ENCODE measurements at places on chromosomes 2 and 18. TPM values are rescaled to one million over a fixed set of nuclear protein-coding genes. Genes with fewer than 3 reads are reported as not detected.

GRCh38 chr2:177338177-177338721, 54.3 kb upstream of the AGPS start:
- DNase-seq = no peak

GRCh38 chr2:205527801-205528200, 154.5 kb upstream of the NRP2 start:
- no peak for DNase-seq

GRCh38 chr18:58788971-58789875, 75.5 kb upstream of the ZNF532 start:
- no peak for DNase-seq

DNA sequence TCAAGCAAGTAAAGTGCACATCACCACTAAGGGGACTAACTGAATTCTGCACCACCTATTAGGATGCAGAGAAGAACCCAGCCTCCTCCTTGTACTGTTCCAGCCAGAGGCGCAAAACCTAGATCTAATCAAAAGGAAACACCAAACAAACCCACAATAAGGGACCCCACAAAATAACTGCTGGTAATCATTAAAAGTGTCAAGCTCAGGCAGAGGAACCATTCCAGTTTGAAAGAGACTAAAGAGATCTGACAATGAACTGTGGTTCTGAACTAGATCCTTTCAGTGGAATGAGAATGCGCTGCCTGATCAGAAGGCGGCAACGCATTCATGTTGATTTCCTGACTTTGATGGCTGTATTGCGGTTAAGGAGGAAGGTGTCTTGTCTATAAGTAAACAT, 16.8 kb downstream of the HDLBP start:
- no peak for DNase-seq

GRCh38 chr18:62586781-62587487, 64.1 kb downstream of the ZCCHC2 start:
- DNase-seq = no peak

GRCh38 chr2:241925821-241926441, 56.4 kb downstream of the RTP5 start:
- no peak for DNase-seq

DNA sequence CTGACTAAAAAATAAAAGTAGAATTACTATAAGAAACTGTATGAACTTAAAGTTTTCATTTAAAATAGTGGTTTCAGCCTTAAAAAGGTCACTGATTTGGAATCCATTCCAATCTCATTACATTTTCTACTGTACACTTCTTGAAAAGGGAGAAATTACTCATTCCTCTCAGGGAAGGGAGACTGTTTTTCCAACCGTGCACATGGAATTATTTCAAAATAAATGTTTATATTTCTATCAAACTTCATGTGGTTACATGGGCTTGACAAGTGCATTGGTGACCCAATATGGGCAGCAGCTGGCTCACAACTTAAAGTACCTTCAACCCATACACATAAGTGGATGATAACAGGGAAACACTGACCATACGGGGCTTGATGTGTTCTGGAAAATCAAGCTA, 324.5 kb upstream of the THUMPD2 start:
- no peak for DNase-seq

GRCh38 chr2:122514451-122514996, 759.1 kb downstream of the TSN start:
- no peak for DNase-seq

DNA sequence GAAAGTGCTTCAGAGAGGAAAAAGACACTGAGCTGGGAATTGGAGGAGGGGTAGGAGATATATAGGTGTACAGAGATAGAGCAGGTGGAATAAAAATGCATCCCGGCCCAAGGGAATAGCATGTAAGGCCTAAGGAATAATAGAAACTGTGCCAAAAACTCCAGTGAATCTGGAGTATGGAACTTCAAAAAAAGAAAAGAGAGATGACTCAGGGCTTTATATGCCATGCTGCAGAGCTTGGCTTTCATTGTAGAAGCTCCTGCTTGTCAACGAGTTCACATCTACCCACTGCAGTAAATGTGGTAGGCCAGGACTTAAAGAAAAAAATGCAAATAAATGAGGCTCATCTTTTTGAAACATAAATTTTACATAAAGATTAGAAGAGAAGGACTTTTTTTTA, 131.8 kb downstream of the MREG start:
- no peak for DNase-seq

DNA sequence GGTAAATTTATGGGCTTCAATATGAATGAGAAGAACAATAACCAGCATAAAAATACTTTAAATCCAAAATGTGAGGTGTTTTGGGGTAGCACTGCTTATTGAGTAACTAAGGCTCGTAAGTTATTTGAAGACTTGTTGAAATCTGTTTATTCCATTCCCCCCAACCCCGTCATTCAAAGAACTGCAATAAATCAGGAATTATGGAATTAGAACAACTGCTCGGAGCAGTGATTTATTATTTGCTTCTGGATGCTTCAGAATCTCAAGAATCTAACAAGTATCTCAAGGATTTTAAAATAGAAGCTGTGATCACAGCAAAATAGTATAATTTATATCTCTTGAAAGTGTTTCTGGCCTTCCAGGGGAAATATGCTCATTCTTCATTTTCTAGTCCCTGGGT, 86.8 kb downstream of the EML6 start:
- no peak for DNase-seq

DNA sequence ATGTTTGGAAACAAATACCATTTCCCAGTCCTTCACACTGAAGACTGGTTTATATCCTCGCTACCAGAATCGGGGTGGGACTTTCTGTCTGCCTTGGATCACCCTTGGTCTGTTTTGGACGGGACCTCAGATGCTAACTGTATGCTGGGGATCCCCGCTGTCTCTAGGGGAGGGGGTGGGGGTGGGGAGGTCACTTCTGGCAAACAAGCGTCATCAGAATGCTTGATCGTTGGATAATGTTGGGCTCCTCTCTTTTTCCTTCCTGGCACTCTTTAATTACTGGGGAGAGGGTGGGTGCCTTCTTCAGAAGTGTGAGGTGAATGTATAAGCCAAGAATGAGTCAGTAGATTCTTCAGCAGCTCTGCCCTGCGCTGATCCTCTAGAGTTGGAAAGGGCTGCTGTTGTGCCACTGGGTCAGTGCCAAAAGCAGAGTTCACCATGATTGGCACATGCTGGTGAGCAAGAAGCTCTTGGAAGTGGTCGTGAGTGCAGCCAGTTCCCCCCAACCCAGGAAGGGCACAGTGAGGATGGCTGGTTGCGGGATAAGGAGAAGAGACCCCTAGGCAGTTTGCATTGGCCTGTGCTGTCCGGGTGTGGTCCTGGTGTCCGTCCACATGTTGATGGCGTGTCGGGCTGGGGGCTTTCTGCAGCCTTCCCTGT, 32.2 kb downstream of the DGKD start:
- no peak for DNase-seq

GRCh38 chr18:51011709-51012108, 18.3 kb upstream of the SMAD4 start:
- DNase-seq = no peak

PLGLB2 gene
- not detected for total RNA-seq

PLCD4 gene
- total RNA-seq = 0.67 TPM

MC5R gene
- not detected for total RNA-seq

GKN1 gene
- not detected for total RNA-seq

CCDC141 gene
- total RNA-seq = 28.2 TPM
